ENCODE measurements at places on chromosomes 16 and 17.
A peak's percentile ranks its signal among the peaks of the same experiment; 100 is the strongest.

DNA sequence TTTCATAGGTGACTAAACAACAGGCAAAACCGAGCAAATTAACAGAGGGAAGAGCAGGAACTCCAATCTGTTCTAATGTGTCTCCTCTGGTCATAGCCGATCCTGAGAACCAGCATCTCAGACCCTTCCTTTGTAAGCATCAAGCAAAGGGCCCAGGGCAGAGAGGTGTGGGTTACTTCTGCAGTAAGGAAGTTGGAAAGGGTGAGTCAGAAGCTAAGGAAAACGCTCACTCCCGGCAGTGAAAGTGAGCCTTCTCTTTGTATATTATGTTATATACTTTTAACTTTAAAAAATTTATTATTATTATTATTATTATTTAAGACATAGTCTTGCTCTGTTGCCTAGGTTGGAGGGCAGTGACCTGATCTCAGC is 77.7 kb downstream of the MRM3 start:
- no peaks in the 10 kb centered on the region for H3K36me3 ChIP-seq
- H3K27me3 ChIP-seq: peaks cover 14% of the 10 kb centered on the region
- no peaks in the 10 kb centered on the region for H3K4me1 ChIP-seq
- no peak overlapping the region for H3K4me3 ChIP-seq

- H3K27ac ChIP-seq: no peak overlapping the region
- H3K27me3 ChIP-seq: no peaks in the 10 kb centered on the region
Observed at GRCh38 chr16:85523602-85524364, 89.3 kb upstream of the GSE1 start.

- H3K36me3 ChIP-seq: no peaks in the 10 kb centered on the region
- H3K27ac ChIP-seq: no peak overlapping the region
- peaks cover 7% of the 10 kb centered on the region for H3K27me3 ChIP-seq
- no peak for DNase-seq
- H3K4me1 ChIP-seq: no peaks in the 10 kb centered on the region
- H3K4me3 ChIP-seq: no peak overlapping the region
Observed at GRCh38 chr16:84281074-84281473, 13.6 kb upstream of the WFDC1 start.

- H3K36me3 ChIP-seq: no peaks in the 10 kb centered on the region
- H3K27me3 ChIP-seq: peaks cover 52% of the 10 kb centered on the region
- peaks cover 14% of the 10 kb centered on the region for H3K4me1 ChIP-seq
- no peak within 1 kb of the TSS for H3K27ac ChIP-seq
- H3K4me3 ChIP-seq: peak within 1 kb of the TSS; percentile 68
- peak; percentile 18 for DNase-seq
Observed at GRCh38 chr17:9644910-9645751, at the start of gene USP43. Gene USP43, plus strand, starts transcription at chr17:9645517. Its CDS starts 116 bp downstream, at chr17:9645633.

- peaks cover 10% of the 10 kb centered on the region for H3K27me3 ChIP-seq
- peaks cover 26% of the 10 kb centered on the region for H3K4me1 ChIP-seq
- H3K36me3 ChIP-seq: no peaks in the 10 kb centered on the region
- H3K27ac ChIP-seq: peak overlapping the region; percentile 78
Observed at GRCh38 chr17:27846042-27846655, 45.8 kb upstream of the NOS2 start.

- no peak for DNase-seq
- H3K27ac ChIP-seq: peak overlapping the region; percentile 57
- no peaks in the 10 kb centered on the region for H3K36me3 ChIP-seq
- H3K4me1 ChIP-seq: peaks cover 68% of the 10 kb centered on the region
- peak overlapping the region; percentile 19 for H3K4me3 ChIP-seq
Observed at GRCh38 chr16:47139561-47140185, 4.1 kb downstream of the NETO2 start.

DNA sequence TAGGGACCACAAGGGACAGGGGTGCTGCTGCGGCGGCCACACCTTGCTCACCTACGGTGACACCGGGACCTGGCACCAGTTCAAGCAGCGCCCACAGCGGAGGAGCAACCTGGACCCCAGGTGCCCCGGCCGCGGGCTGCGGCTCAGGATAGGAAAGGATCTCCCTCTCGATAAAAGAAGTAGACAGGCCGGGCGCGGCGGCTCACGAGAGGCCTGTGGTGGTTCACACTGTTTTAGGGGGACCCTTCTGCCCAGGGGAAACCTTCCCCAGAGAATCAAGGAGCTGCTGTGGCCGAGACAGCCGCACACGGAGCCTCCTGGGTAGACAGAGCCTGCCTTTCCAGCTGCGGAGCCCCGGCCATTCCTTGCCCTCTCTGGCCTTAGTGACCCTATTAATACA is 17.9 kb upstream of the ATP2A3 start:
- H3K27ac ChIP-seq: no peak overlapping the region
- peaks cover 18% of the 10 kb centered on the region for H3K4me1 ChIP-seq
- DNase-seq: no peak
- H3K36me3 ChIP-seq: no peaks in the 10 kb centered on the region
- peaks cover 3% of the 10 kb centered on the region for H3K27me3 ChIP-seq

- no peaks in the 10 kb centered on the region for H3K27me3 ChIP-seq
- peak; percentile 39 for DNase-seq
- peaks cover 11% of the 10 kb centered on the region for H3K36me3 ChIP-seq
- H3K4me1 ChIP-seq: peaks cover 36% of the 10 kb centered on the region
- peak overlapping the region; percentile 90 for H3K4me3 ChIP-seq
Observed at GRCh38 chr17:40219594-40220338, 662 bp downstream of the WIPF2 start.

- no peaks in the 10 kb centered on the region for H3K27me3 ChIP-seq
- H3K27ac ChIP-seq: no peak overlapping the region
- DNase-seq: no peak
- H3K4me3 ChIP-seq: no peak overlapping the region
- no peaks in the 10 kb centered on the region for H3K4me1 ChIP-seq
- no peaks in the 10 kb centered on the region for H3K36me3 ChIP-seq
Observed at GRCh38 chr17:13311306-13311705, 290.4 kb downstream of the HS3ST3A1 start.

- no peak overlapping the region for H3K4me3 ChIP-seq
- H3K4me1 ChIP-seq: no peaks in the 10 kb centered on the region
- H3K27ac ChIP-seq: no peak overlapping the region
- no peaks in the 10 kb centered on the region for H3K36me3 ChIP-seq
- peaks cover 24% of the 10 kb centered on the region for H3K27me3 ChIP-seq
Observed at GRCh38 chr16:65118871-65119270, 3.0 kb downstream of the CDH11 start.

GRCh38 chr16:878072-878784 is 77.7 kb upstream of the GNG13 start:
- no peak overlapping the region for H3K27ac ChIP-seq
- H3K4me1 ChIP-seq: no peaks in the 10 kb centered on the region
- H3K27me3 ChIP-seq: no peaks in the 10 kb centered on the region
- DNase-seq: no peak

DNA sequence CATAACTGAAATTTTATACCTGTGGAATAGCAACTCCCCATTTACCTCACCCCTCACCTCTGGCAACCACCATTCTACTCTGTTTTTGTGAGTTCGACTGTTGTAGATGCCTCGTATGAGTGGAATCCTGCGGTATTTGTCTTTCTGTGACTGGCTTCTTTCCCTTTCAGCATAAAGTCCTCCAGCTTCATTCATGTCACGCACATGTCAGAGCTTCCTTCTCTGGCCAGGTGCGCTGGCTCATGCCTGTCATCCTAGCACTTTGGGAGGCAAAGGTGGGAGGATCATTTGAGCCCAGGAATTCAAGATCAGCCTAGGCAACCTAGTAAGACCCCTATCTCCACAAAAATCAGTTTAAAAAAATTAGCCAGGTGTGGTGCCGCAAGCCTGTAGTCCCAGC is 278.4 kb downstream of the PARN start:
- DNase-seq: no peak
- peaks cover 12% of the 10 kb centered on the region for H3K4me1 ChIP-seq
- H3K27me3 ChIP-seq: peaks cover 6% of the 10 kb centered on the region
- H3K27ac ChIP-seq: no peak overlapping the region
- H3K4me3 ChIP-seq: no peak overlapping the region
- no peaks in the 10 kb centered on the region for H3K36me3 ChIP-seq

GRCh38 chr17:18182110-18182977 is 1.3 kb upstream of the ALKBH5 start:
- H3K4me1 ChIP-seq: peaks cover 39% of the 10 kb centered on the region
- H3K36me3 ChIP-seq: peaks cover 33% of the 10 kb centered on the region
- peak overlapping the region; percentile 94 for H3K4me3 ChIP-seq
- peak overlapping the region; percentile 100 for H3K27ac ChIP-seq
- no peak for DNase-seq

- H3K27me3 ChIP-seq: peaks cover 2% of the 10 kb centered on the region
- DNase-seq: no peak
- no peak overlapping the region for H3K27ac ChIP-seq
- H3K36me3 ChIP-seq: no peaks in the 10 kb centered on the region
Observed at GRCh38 chr16:13997933-13998332, 73.2 kb upstream of the MRTFB start.

GRCh38 chr16:1098266-1098991 is 2.4 kb upstream of the C1QTNF8 start:
- no peaks in the 10 kb centered on the region for H3K27me3 ChIP-seq
- H3K36me3 ChIP-seq: peaks cover under 1% of the 10 kb centered on the region
- no peak overlapping the region for H3K27ac ChIP-seq

- H3K36me3 ChIP-seq: peaks cover 10% of the 10 kb centered on the region
- H3K4me3 ChIP-seq: no peak overlapping the region
- peaks cover 8% of the 10 kb centered on the region for H3K4me1 ChIP-seq
- H3K27ac ChIP-seq: no peak overlapping the region
- no peaks in the 10 kb centered on the region for H3K27me3 ChIP-seq
Observed at GRCh38 chr16:24054741-24055491, 201.2 kb upstream of the CACNG3 start.

DNA sequence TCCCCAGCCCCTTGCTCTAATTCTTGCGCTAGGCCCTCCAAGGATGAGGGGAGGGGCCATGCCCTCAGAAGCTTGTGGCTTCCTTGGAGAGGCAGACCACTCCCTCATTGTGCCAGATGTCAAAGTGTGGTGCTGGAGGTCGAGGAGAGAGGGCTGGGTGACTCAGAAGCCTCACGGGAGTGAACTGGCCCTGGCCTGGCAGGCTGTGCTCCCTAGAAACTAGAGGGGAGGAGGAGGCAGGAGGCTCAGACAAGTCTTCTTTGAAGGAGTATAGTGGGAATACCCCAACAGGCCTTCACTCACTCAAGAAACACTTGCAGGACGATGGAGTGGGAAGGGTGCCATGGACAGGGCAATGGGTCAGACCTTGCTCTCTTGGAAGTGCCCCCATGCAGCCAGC is 18.5 kb downstream of the ANKRD40 start:
- no peak overlapping the region for H3K4me3 ChIP-seq
- H3K27ac ChIP-seq: no peak overlapping the region
- no peaks in the 10 kb centered on the region for H3K4me1 ChIP-seq
- peaks cover 7% of the 10 kb centered on the region for H3K36me3 ChIP-seq
- no peak for DNase-seq
- H3K27me3 ChIP-seq: no peaks in the 10 kb centered on the region

DNA sequence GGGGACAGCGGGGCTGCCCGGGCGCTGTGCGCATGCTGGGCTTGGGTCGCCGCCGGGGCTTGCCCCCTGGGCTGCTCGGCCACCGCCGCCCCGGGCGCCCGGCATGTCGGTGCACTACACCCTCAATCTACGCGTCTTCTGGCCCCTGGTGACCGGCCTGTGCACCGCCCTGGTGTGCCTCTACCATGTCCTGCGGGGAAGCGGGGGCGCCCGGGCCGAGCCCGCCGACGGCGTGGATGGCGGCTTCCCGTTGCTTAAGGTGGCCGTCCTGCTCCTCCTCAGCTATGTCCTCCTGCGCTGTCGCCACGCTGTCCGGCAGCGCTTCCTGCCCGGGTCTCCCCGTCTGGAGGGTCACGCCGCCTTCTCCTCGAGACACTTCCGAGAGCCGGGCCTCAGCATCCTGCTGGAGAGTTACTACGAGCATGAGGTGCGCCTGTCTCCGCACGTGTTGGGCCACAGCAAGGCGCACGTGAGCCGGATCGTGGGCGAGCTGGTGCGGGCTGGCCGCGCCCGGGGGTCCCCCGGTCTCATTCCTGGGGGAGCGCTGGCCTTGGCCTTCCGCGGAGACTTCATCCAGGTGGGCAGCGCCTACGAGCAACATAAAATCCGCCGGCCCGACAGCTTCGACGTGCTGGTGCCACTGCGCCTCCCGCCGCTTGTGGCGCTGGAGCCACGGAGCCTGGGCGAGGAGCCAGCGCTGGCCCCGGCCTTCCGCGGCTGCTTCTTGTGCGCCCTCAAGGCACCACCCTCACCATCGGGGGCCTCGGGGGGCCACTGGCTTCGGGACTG is 789 bp downstream of the ITPRIPL2 start:
- DNase-seq: peak; percentile 33
- peaks cover 12% of the 10 kb centered on the region for H3K27me3 ChIP-seq
- H3K4me1 ChIP-seq: peaks cover 45% of the 10 kb centered on the region
- H3K27ac ChIP-seq: peak overlapping the region; percentile 58

- no peaks in the 10 kb centered on the region for H3K36me3 ChIP-seq
- no peak overlapping the region for H3K27ac ChIP-seq
- no peak overlapping the region for H3K4me3 ChIP-seq
- H3K4me1 ChIP-seq: no peaks in the 10 kb centered on the region
Observed at GRCh38 chr16:9874219-9874618, 308.0 kb downstream of the GRIN2A start.

GRCh38 chr17:60630352-60630751 is 30.4 kb downstream of the PPM1D start:
- H3K4me3 ChIP-seq: no peak overlapping the region
- peaks cover 8% of the 10 kb centered on the region for H3K4me1 ChIP-seq
- no peak for DNase-seq
- H3K27me3 ChIP-seq: no peaks in the 10 kb centered on the region

- H3K4me1 ChIP-seq: peaks cover 75% of the 10 kb centered on the region
- H3K36me3 ChIP-seq: peaks cover 2% of the 10 kb centered on the region
- peak overlapping the region; percentile 73 for H3K4me3 ChIP-seq
- H3K27me3 ChIP-seq: no peaks in the 10 kb centered on the region
- DNase-seq: peak; percentile 67
Observed at GRCh38 chr17:64024781-64025731, 4.6 kb upstream of the ICAM2 start.

DNA sequence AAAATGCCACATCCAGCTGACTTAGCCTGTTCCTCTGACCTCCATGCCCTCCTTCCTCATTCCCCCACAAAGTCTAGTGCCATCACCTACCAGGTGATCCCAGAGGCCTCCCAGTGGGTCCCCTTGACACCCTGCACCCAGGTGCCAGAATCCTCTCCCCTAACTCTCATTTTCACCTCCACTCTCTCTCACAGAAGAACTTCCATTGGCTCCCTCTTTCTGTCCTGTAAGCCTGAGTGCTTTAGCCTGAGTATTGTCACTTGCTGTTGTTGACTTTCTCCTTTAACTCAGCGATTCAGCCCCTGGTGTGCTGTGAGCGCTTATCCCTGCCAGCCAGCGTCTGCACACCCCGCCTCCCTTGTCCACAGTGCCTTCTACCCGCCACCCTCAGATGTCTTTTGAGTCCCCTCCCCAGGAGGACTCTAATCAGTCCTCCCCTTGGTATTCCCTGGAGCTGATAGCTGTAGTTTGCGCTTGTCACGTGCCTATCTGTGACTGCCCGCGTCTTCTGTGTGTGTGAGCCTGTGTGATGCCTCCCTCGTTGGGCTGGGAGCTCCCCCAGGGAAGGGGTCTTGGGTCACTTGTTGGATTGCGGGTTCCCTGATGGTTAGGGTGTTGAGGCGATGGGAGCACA is 31.9 kb downstream of the ARHGAP23 start:
- no peak overlapping the region for H3K4me3 ChIP-seq
- H3K36me3 ChIP-seq: no peaks in the 10 kb centered on the region
- H3K4me1 ChIP-seq: no peaks in the 10 kb centered on the region
- no peak overlapping the region for H3K27ac ChIP-seq
- no peak for DNase-seq

Data from activated CD4-positive, alpha-beta memory T cell treated with anti-CD3 and anti-CD28 coated beads, Interleukin-2, amount 10 ng/mL, durations not matched to agents 7 days and 5 days (primary cell).